ENCODE measurements at places on chromosomes 12 and 14. TPM values are rescaled to one million over a fixed set of nuclear protein-coding genes. Genes with fewer than 3 reads are reported as not detected.

DNAI7 gene
- 0.13 TPM for polyA plus RNA-seq

TTC8 gene
- 13.2 TPM for polyA plus RNA-seq

RGS6 gene
- not detected for polyA plus RNA-seq

RNASE3 gene
- not detected for polyA plus RNA-seq

AQP2 gene
- not detected for polyA plus RNA-seq

SYNE3 gene
- 1.8 TPM for polyA plus RNA-seq

RNASE1 gene
- 192 TPM for polyA plus RNA-seq

TMEM30B gene
- polyA plus RNA-seq = 12.0 TPM

PRPH gene
- polyA plus RNA-seq = 0.46 TPM

AQP5 gene
- polyA plus RNA-seq = not detected

PRH2 gene
- not detected for polyA plus RNA-seq

OSBPL8 gene
- 11.1 TPM for polyA plus RNA-seq

STAT2 gene
- 15.0 TPM for polyA plus RNA-seq

CLEC2A gene
- not detected for polyA plus RNA-seq

Data from sigmoid colon (tissue), 7 donors.